T-helper 22 cell (primary cell): ENCODE measurements at places on chromosomes 7 and 10.

DNA sequence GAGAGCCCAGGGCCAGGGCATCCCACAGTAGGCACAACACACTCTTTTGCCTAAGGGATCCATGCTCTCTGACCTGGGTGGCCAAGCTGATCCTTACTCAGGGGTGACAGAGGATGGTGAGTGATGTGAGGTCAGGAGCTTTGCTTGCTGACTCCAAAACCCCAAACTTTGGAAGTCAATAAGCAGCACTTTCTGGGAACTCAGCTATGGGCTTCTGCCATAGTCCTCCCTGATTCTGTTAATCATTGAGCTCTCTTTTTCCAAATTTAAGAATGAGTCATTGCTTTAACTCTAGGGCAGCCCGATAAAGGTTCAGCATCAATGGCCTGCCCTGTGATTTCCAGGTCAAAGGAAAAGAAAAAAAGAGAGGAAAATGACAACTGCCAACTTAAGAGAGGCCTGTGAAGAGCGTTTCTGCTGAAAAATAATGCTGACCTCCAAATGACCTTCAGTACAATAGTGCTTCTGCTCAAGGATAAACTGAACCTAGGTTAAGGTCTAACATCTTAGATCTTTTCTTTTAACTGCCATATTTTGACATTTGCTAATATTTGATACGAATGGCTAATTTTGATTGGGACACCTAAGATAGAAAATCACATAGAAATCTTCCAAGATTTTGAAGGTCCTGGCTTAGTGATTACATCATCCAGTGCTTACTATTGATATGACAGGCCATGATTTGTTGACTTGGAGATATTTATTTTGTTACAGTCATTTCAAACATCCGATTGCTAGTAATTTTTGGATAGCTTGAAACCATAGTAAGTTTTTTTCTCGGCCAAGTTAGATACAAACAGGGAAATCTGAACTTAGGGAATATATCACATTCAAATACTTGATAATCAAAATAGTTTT, 20.8 kb upstream of the RELN start:
- no peak for DNase-seq

DNA sequence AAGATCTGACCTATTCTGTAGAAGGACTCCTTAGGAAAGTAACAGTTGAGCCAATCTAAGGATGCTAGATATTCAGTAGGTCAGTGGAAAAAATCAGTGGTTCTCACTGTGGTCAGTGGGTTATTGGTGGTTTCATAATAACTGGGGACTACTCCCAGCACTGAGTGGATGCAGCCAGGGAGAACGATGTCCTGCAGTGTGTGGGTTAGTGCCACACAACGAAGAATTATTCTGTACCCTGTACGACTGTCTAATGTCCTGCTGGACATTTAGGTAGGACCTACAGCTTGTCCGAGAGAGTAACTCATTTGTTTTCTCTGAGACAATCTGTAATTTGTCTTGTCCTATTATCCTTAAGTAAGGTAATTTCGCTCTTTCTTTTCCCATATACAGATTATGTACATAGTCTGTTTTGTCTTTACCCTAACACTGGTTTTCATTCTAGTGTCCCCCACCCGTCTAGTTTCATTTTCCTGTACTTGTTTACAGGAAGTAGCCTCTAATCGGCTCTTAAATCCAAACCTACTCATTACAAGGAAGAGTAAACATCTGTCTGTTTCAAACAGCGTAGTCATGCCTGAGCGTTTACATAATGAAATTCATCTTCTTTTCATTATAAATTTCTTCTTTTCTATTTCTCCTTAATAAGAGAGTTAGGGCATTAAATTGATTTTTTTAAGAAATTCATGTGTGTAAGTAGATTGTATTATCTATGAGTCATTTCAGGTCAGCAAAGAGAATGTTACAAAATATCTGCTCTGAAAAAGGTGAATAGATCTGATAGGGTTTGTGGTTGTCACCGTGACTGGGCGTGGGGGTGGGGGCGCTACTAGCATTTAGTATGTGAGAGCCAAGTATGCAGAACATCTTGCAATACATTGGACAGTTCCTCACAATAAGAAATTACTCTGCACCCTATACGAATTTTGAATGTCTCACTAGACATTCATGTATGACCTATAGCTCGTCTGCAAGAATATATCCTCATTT, 8.3 kb upstream of the ZC3HAV1L start:
- peak; percentile 70 for DNase-seq

GRCh38 chr7:69722843-69723242, 124.6 kb downstream of the AUTS2 start:
- DNase-seq: no peak

GRCh38 chr7:47572094-47572445, 9.8 kb downstream of the TNS3 start:
- no peak for DNase-seq

- no peak for DNase-seq
These were observed 33.9 kb downstream of the LIPJ start for GRCh38 chr10:88620441-88620840.

DNA sequence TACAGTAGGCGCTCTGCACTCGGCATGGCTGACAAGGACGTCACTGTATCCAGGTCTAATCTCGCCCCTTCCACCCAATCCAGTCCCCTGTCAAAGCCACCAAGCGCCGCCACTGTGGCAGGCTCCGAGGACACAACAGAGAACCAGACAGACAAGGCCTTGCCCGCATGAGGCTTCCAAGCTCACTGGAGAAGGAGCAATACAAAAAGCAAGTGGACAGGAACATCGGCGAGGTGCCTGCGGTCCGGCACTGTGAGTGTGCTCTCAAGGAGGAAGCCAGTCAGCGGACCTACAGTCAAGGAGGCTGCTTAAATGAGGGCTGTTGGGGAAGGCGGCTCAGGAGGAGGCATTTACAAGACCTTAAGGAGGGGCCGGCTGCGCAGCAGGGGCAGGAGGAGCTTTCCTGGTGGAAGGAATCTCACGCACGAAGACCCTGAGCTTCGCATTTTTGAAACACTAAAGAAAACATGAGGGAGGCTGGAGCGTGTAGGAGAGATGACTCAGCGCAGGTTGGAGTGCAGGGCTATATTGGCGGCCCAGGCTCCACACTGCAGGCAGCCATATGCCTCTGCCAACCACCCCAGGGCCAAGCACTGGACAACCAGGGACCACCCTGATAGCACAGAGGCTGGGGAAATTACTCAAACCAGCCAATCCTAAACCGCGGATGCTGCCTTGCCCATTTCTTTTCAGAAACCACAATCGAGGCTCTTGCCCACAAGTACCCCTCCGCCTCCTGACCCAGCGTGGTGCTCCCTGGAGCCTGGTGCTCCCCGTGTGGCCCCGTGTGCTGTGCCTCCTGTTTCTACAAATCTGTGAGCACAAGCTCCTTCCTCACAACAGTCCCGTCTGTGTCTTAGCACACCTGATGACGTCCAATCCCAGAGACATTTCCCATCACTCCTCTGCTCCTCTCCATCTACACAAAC, 28.9 kb downstream of the GNA12 start:
- no peak for DNase-seq

GRCh38 chr7:140403878-140404564, at the start of gene RAB19:
Gene RAB19, plus strand, starts transcription at chr7:140404058. Its CDS starts 3,589 bp downstream, at chr7:140407647.
- DNase-seq: peak; percentile 21

GRCh38 chr7:63008366-63008765, 990.3 kb upstream of the ZNF722 start:
- DNase-seq: no peak

DNA sequence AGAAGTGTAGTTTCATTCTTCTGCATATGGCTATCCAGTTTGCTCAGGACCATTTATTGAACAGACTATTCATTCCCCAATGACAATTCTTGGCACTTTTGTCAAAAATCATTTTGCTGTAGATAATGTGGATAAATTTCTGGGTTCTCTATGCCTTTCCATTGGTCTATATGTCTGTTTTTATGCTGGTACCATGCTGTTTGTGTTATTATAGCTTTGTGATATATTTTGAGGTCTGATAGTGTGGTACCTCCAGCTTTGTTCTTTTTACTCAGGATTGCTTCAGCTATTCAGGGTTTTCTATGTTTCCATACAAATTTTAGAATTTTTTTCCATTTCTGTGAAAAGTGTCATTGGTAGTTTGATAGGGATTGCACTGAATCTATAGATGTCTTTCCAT, 315.3 kb upstream of the KAT6B start:
- DNase-seq: no peak

- no peak for DNase-seq
These were observed 145.9 kb upstream of the SEMA3E start for GRCh38 chr7:83794829-83795228.

GRCh38 chr7:39414224-39415035, 151.8 kb upstream of the YAE1 start:
- DNase-seq: no peak

- peak; percentile 56 for DNase-seq
These were observed 75.2 kb downstream of the PAXIP1 start for GRCh38 chr7:154927624-154928125.

GRCh38 chr7:47228386-47229014, 353.4 kb downstream of the TNS3 start:
- DNase-seq: no peak

DNA sequence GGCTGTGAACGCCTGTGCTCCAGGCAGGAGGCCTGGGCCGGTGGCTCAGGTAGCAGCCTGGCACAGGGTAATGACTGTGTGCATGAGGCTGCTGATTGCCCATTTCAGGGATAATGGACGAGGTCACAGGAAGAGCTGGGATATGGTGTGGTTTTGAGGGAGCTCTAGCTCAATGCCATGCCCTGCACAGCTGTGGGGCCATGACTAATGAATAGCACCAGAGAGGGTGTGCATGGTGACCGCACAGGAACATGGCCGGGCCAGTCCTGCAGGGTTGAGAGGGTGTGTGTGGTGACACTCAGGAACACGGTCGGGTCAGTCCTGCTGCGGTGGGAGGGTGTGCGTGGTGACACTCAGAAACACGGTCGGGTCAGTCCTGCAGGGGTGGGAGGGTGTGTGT, 21.8 kb downstream of the NKX6-2 start:
- DNase-seq: no peak

GRCh38 chr7:145050415-145050814, 214.6 kb upstream of the TPK1 start:
- DNase-seq: no peak

DNA sequence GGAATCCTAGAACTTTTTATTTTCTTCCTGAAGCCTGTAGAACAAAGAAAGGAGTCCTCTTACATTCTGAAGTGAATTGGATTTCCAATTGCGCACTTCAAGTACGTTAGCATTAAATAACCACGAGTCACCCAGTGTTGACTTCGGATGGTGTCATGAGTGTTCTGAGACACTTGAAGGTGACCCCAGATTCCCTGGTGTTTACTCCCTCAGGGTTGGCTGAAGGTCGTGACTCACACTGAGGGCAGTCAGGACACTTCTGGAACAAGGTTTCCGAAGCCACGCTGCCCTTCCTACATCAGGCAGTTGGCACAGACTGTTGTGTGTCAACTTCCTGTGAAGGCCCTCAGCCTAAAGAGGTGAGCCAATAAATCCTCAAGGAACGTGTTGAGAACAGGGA, 186.6 kb upstream of the CELF2 start:
- no peak for DNase-seq

DNA sequence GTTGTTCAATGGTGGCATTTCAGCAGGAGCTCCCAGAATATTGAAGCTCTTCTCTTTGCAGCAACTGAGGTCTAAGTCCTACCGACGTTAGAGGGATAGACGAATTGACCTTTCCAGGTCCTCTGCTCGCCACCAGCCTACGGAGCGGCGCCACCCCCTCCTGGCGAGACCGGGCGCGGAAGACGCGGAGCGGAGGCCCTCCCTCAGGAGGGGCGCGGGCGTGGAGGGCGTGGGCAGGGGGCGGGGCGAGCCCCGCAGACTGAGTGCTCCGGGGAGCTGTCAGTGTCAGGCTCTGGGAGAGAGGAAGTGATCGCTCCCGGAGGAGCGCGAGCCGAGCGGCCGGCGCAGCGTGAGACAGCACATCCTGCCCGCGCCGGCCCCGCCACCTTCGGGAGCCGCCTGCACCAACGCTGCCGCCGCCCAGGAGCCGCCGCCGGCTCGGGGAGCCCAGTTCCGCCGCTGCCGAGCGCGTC, at the start of gene DYNC1I1:
TSS of gene DYNC1I1 (plus strand) at position 257 of the 473 bp plus-strand sequence. CDS start 32,176 bp downstream, outside the sequence.
- DNase-seq: no peak

GRCh38 chr7:74182453-74183090, 8.4 kb downstream of the EIF4H start:
- DNase-seq: no peak

DNA sequence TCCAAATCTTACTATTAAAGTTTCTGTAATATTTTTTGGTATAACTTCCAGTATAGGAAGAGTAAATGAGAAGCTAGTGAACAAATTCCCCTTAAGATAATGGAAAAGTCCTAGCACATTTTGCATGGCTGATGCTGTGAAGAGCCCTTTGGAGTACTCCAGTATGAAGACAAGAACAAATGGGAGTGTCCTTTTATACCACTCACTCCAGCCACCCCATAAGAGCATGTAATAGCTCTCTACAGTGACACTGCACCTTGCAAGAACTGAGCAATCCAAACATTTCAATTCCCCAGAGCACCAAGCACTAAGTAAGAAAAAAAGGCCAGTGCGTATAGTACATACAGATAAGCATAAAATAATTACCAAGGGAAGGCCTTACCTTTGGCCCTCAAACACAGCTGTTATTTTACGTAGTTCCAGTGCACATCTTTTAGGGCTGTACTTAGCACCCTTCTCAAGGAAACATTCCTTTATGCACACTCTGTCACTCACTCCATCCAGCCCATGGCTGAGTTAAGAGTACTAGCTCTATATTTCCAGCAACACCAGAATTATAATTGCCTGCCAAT, 135.4 kb downstream of the ST7 start:
- no peak for DNase-seq

DNA sequence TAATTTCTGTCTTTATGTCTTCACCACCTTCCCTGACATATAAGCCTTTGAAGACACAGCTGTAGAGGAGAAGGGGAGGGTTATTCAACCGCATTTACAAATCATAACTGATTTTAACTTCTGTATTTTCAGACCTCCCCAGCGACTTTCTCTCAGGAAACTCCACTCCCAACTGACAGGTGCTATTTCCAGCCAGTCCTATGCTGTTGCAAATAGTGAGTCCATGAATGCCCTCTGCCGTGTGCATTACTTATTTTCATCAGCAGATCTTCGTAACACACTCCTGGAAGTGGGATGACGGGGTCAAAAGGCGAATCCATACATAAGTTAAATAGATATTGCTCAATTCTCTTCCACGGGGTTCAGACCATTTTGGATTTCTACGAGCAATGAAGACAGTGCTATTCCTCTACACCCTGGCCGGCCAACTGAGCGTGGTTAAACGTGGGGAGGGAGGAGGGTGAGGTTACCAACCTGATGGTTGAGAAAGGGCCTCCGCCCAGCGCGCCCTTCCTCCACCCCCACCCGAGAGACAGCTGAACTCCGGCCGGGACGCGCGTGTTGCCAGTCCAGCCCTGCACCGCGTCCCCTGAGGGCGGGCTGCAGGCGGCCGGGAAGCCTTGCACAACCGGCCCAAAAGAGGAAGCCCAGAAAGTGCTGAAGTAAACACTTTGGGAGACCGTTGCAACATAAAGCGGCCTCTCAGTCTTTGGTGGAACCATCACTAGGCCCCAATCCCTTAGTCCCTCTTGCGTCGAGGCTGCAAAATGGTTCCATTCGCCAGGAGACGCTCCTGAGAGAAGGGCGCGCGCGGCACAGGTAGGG, at the start of gene APBB1IP:
TSS of gene APBB1IP (plus strand) at position 705 of the 825 bp plus-strand sequence. CDS start 53,986 bp downstream, outside the sequence.
- DNase-seq: no peak
